Activated CD4-positive, alpha-beta T cell treated with anti-CD3 and anti-CD28 coated beads, Interleukin-2, amount 50 U/mL, for 24 hours (primary cell): ENCODE measurements at places on chromosomes 7 and 10.

DNA sequence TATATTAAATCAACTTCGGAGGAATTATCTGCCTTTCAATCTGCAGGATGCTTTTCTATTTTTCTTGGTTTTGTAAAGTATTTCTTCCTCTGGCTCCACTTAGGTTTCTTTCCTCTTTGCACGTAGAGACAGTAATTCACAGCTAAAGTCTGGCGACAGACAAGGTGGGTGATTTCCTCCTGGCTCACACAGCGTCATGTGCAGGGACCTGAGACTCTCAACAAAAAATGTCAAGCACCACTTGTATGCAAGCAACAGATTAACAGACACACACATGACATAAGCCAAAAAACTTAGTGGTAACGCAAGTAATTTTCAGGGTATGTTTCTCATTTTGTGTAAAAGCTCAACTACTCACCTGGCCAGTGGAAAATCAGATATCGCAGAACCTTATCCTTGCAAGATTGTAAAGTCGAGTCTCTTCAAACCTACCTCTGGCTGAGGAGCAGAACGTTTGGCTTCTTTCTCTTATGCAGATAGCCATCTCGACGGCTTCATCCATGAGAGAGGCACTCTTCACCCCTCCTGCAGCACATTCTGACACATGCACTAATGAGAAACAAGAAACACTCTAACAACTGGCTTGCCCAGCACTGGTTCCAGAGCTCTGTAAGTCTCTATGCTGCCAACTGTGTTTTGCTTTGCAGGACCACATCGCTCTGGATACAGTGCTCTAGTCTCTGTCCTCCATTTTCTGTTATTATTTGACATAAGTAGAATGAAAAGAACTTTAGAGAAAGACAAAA is 188.0 kb downstream of the CDCA7L start:
- no peak for DNase-seq

DNA sequence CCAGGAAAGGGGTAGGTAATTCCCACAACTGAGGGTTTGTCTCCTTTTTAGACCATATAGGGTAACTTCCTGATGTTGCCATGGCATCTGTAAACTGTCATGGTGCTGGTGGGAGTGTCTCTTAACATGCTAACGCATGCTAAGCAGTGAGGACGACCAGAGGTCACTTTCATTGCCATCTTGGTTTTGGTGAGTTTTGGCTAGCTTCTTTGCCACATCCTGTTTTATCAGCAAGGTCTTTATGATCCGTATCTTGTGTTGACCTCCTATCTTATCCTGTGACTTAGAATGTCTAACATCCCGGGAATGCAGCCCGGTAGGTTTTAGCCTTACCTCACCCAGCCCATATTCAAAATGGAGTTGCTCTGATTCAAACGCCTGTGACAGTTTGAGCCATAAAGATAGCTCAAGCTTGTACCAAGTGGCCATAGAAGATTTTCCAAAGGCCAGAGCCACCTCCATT is 176.0 kb upstream of the NAMPT start:
- DNase-seq: no peak

- no peak for DNase-seq
Measured at GRCh38 chr10:121063744-121064143, 212.6 kb downstream of the WDR11 start.

DNA sequence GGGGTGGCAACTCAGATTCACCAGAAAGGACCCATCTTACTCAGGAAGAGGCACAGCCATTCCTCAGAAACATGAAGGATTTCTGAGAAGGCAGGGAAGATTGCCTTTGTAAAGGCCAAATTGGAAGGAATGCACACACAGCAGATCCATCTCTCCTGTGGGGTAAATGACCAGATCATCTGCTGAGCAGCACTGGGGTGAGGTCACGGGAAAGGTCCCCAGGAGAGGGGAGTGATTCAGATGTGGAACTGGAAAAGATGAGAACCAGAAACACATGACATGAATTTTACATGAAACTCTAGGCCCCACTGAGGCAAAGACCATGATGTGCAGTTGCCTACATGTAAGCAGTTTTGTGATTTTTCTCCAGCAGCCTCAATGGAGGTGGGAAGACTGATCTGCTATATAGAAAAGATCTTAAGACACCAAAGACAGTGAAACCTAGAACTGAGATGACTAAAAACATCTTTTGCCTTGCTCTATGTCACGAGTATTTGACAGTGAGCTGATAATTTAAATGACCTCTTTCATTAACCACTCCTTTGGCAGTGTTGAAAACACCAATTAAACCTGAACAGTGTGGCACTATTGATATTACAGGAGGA is 91.6 kb downstream of the AMPH start:
- DNase-seq: no peak

- DNase-seq: no peak
Measured at GRCh38 chr10:7119325-7120015, 291.4 kb downstream of the SFMBT2 start.

GRCh38 chr7:14761510-14762296 is 140.8 kb downstream of the DGKB start:
- DNase-seq: no peak

GRCh38 chr10:69731184-69731583 is 70.5 kb upstream of the COL13A1 start:
- DNase-seq: no peak

DNA sequence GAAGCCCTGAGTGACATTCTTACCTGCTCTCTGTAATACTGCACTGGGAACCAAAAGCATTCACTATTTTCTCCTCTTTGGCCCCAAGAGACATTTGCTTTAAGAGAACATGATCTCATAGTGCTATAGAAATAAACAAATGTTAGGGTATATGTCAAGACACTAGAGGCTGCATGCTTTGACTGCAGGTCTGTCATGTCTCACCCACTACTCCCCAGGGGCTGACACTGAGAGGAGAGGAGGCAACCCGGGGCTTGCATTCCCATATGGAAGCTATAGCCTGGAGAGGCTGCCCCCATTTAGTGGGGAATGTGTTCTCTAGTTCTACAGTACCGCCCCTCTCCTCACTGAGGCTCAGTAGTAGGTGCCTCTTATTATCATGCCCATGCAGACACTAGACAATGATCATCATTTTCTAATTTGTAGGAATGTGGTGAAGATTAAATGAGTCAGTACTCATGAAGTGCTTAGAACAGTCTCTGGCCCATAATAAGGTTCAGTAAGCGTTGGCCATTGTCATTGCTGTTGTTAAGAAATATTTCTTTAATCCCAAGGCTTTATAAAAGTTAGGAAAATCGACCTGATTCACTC is 4.9 kb upstream of the SLF2 start:
- no peak for DNase-seq

DNA sequence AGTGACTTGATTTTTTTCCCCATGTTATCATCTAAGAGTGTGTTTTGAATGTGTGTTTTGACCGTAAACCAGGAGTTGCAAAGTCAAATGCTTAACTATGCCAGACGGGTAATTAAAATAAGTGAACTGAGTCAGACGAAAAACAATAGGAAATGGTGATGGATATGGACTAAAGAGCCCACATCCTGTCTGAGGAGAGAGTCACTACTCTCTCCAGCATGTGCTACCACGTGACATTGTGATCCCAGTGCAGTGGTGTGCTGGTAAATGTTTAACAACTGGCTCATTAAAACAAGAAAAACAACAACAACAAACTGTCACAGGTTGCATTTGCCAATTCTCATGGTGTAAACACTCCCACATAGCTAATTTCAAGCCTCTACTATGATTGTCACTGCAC is 164.3 kb downstream of the SUGCT start:
- no peak for DNase-seq

GRCh38 chr7:6395898-6396595 is 51.7 kb downstream of the DAGLB start:
- no peak for DNase-seq

DNA sequence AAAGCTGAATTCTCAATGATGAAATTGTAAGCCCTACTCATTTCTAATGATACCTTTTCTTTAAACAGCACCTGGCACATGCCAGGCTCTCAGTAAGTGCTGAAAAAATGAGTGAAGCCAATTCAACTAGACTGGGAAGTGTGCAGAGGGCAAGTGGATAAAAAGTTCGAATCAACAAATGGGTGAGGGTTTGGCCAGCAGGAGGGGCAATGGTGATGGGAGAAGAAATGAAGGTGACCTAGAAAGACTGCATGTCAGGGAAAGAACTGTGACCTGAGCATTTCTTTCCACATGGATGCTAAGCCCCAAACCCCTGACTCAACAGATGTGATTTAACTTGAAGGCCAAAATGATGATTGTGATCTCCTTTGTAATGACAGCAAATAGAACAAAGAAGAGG is 54.6 kb downstream of the DKK1 start:
- DNase-seq: no peak

DNA sequence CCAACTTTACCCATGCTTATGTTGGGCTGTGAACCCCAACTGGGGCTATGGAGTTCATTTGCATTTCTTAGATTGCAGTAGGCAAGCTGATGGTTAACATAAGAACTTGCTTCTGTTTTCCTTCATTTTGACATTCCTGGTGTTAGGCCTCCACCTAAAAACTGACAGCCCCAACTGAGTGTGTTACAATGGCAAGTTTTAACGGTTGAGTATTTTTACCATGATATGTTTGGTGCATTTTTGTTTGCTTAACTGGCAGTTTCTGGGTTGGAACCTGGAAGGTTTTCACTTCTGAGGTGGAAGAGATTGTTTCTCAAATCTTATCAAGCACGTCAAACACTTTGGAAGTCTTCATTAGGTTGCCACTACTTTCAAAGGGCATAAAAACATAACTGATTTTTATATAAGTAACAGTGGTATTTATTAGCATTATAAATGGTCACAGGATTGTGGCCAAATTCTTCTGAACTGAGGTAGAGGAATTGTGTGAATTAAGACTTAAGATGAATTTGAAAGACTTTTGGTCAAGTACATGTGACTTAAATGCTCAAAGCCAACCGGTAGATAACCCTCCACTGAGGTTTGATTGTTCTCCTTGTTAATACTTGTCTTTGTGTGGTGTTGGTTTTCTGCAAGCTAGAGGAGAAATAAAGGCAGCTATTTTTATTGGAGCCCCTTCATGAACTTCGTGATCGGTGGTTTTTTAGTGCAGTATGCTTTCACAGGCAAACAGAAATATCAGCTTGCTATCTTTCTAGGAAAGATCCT is 2.8 kb downstream of the BMI1 start:
- DNase-seq: no peak

DNA sequence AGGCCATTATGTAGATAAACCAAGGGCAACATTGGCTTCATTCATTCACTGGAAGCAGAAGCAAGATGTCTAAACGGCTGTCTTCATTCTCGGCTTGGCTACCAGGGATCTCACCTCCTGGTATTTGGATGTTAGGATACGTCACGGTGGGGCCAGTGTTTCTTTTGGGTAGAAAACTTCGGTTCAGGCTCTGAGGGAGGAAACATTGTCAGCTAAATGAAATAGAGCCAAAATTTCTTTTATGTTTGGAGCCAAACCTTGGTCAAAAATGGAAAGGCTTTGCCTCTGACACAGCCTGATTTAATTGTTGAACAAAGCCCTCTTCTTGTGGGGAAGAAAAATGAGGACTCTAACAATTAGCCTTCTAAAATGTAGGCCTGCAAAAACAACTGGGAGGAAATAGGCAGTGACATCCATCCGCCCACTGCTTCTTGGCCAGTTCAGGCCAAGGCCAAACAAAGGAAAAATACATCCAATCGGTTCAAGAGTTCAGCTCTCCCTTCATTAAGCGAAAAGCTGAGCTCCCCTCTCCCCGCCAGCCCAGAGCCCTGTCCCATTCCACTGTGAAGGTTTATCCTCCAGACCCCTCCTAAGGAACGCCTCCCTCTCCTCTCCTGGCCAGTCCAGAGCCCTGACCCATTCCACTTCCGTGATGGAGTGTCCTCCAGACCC is 44.4 kb downstream of the PFKFB3 start:
- DNase-seq: no peak

- DNase-seq: no peak
Measured at GRCh38 chr10:49332333-49332732, 33.4 kb downstream of the C10orf71 start.

- no peak for DNase-seq
Measured at GRCh38 chr7:70312336-70312735, 714.1 kb downstream of the AUTS2 start.

DNA sequence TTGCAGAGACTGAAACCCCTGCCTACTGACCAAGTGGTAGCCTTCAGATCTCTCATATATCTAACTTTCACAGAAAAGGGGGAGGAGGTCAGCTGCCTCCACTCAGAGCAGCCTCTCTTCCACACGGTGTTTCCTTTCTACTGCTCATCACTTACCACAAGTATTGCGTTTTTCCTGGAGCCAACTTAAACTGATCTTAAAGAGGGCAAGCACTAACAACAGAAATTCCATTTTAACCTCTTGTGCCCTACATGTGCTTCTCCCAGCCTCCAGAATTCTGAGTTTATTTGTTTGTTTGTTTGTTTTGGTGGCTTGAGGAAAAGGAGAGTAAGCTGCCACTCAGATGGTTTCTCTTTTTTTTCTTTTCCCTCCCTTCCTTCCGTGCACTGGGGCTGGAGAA is 19.1 kb downstream of the SKIDA1 start:
- DNase-seq: no peak

- DNase-seq: no peak
Measured at GRCh38 chr10:61793760-61794703, 107.5 kb upstream of the ARID5B start.

DNA sequence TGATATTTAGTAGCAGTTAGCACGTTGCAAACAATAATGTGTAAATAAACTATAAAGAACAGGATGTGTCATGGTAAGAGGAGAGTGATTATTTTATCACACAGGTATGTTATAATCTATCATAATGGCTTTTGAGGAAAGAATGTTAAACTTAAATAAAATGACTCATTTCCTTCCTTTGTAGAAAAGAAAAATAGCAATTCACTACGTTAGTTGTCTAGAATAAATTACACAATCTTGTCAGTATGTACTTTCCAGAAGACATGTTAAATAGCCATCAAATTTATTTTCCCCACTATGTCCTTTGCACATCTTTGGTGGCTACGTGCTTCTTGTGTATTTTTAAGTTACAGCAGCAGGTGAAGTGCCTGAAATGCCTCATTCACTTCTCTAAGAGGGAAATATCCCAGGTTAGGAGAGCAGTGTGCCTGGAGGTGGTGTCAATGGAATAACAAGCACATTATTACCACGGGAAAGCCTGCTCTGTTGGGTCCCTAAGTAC is 133.8 kb downstream of the SEMA3A start:
- no peak for DNase-seq

- no peak for DNase-seq
Measured at GRCh38 chr7:100476903-100477870, 1.8 kb downstream of the TSC22D4 start.

- DNase-seq: no peak
Measured at GRCh38 chr7:87672217-87672616, 44.0 kb downstream of the RUNDC3B start.

GRCh38 chr7:153564391-153564790 is 487.8 kb upstream of the DPP6 start:
- DNase-seq: no peak
